DMS 273 treated with DMSO at 0.1 percent for 48 hours (cell line): ENCODE measurements at places on chromosomes 6 and 20.
A peak's percentile ranks its signal among the peaks of the same experiment; 100 is the strongest.

DNA sequence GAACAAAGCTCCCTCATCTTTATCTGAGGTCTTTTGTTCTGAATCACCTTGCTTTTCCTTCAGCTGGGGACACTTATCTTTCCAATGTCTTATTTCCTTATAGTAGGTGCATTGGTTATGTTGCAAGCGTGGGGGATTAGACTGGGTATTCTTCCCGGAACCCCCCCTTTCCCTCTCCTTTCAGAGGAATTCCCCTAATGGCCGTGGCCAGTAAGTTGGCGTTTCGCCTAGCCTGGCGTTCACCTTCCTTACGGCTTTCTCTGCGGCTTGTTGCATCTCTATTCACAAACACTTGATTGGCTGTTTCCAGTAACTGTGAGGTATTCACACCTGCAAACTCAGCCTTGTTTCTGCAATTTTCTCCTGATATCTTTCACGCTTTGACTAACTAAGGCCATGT, 32.8 kb upstream of the FABP7 start:
- DNase-seq, result no peak

DNA sequence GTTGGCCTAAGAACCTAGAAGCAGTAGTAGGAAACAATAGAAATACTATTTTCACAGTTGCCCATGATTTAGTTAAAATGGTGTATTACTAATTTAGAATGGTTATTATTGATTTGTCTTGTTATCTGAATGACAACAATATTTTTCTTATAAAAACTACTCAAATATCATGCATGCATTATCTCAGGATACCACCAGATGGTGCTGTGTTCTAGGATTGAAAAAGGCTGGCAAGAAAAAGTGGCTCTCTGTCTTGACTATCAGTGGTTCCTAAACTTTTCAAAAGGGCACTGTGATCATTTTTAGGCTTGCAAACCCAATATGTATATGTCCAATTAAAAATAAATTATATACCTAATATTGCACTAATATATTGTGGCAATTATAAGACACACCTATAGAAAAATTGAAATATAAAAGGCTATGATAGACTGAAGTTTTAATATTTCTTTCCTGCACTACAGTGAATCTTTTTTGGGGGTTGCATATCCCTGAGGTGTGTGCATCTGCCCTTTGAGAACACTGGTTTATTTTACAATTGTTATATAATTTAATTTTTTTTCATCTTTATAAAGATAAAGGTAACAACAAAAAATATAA, 131.7 kb upstream of the MLIP start:
- peak; percentile 37 for DNase-seq

GRCh38 chr6:39904946-39905639, 29.2 kb downstream of the MOCS1 start:
- no peak for DNase-seq

DNA sequence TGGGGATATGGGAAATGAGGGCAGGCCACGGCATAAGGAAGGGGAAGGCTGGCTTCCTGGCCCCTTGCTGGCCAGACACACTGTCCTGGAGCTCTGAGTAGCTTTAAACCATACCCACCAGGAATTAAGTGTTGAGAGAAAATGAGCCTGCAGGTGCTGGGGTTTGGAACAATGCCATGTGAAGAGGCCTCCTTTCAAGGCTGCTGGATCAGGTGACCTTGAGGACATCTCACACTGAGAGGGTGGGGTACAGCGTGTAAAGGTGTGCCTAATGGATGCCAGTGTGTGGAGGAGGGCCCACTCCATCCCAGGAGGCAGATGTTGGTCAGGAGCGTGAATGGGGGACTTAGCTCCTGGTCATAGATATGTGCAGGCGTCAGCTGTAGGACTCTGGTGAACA, 74.8 kb upstream of the MLN start:
- DNase-seq, result no peak

GRCh38 chr6:63795826-63796225, 160.2 kb downstream of the PHF3 start:
- DNase-seq, result no peak

GRCh38 chr6:69343851-69344250, 453.0 kb downstream of the LMBRD1 start:
- DNase-seq, result no peak

DNA sequence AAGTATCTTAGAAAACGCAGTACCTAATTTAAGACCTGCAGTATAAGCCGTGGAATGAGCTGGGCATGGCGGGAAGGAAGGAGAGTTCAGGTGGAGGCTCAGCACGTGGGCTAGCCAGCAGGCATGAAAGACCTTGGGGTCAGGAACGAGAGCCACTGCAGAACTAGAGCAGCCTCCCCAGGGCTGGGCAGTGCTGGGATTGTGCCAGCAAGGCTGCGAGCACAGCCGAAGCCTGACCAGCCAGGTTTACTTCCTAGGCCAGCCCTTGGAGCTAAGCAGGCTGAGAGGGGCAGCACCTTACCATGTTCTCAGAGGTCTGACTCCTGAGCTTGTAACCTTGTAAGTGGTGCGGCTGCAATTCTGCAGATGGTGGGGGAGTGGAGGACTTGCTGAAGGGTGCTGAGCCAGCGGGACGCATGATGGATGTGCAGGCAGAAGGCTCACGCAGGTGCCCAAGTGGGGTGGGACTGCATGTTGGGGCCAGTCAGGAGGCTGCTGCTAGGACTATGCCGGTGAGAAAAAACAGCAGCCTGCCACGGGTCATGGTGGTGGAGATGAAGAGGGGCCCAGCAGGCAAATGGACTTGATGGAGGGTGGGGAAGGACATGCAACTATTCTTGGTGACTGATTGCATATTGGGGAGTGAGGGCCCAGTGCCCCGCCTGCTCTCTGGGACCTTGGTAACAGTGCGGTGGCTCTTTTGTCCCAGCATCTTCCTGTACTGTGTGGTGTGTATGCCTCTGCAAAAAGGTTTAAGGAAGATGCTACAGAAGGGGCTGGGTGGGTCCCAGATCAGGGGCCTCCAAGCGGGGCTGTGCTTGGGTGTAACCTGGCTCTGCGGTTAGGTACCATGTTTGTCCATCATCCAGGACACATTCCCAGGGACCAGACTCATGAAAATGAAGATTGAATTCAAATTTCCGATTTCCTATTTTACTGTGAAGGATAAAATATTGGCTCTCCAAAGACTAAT, 37.6 kb upstream of the IRF4 start:
- DNase-seq, result no peak

GRCh38 chr6:92810913-92811312, 608.4 kb downstream of the EPHA7 start:
- DNase-seq, result no peak

- no peak for DNase-seq
Measured at GRCh38 chr6:9523462-9523861, 891.4 kb downstream of the TFAP2A start.

- no peak for DNase-seq
Measured at GRCh38 chr20:45911486-45912343, at the start of gene PLTP. TSS of gene PLTP (minus strand) at chr20:45912155. CDS start at chr20:45911452, 703 bp downstream.

- DNase-seq, result no peak
Measured at GRCh38 chr20:25317351-25318075, 69.6 kb downstream of the PYGB start.

GRCh38 chr6:12485226-12485764, 195.1 kb downstream of the EDN1 start:
- no peak for DNase-seq

- no peak for DNase-seq
Measured at GRCh38 chr6:20203561-20204511, 8.4 kb downstream of the MBOAT1 start.

GRCh38 chr6:74420221-74420620, 724.2 kb downstream of the CD109 start:
- no peak for DNase-seq

GRCh38 chr6:133894795-133895358, 6.0 kb downstream of the TCF21 start:
- DNase-seq, result no peak

GRCh38 chr6:1821513-1822183, 211.9 kb downstream of the FOXC1 start:
- no peak for DNase-seq

DNA sequence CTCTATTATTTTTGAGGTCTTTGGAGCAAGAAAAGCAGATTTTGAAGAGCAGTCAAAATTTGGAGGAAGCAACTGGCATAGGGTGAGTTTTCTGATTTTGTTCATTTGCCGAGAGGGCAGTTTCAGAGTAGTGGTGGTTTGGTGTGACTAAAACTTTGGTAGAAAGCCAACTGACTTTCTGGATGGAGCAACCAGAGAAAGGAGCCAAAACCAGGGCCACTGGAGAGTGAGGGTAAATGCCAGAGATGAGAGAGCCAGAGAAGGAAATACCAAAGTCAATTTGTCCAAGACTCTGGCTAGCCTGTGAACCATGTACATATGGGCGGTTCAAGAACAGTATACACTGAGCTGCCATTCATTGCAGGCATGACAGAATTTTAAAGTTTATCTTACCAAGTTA, 40.5 kb upstream of the ZBTB24 start:
- no peak for DNase-seq

DNA sequence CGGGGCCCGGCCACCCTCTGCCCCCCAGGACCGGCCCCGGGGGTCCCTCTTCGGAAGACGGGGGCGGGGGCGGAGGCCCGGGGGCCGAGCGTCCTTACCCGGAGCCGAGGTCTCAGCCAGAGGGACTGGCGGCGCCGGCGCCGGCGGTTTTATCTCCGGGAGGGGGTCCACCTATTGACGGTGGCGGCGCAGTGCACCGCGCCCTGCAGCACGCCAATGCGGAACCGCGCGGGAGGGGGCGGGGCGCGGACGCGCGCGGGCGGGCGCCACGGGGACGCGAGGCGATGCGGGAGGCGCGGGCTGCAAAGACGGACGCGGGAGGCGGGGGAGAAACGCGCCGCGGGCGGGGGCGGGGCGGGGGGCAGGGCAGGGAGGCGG, at the start of gene EEF1A2:
Gene EEF1A2, minus strand, starts transcription at position 124 of the 378 bp plus-strand sequence. CDS start 1,320 bp downstream, outside the sequence.
- DNase-seq, result no peak

- peak; percentile 59 for DNase-seq
Measured at GRCh38 chr20:50663095-50663821, 28.1 kb downstream of the RIPOR3 start.

GRCh38 chr6:159065759-159066329, 21.1 kb upstream of the TAGAP start:
- DNase-seq, result no peak

- DNase-seq, result no peak
Measured at GRCh38 chr6:76518443-76518842, 446.0 kb upstream of the IMPG1 start.

DNA sequence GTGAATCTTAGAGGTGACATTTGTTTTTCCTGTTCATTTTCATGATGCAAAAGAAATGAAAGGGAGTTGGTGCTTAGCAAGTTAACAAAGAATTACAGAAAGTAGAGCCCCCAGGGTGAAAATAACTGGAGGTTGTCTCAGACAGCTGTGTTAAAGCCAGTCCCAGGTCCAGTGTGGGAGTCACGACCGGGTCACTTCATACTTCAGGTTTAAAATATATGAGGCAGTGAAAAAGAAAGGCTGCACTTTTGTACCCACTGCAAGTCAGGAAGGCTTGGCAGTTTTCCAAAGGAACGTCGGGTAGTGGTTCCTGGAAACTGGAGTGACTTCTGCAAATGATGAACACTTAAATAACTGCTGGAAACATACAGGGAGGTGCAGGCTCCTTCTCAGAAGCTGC, 91.5 kb upstream of the THBS2 start:
- no peak for DNase-seq

DNA sequence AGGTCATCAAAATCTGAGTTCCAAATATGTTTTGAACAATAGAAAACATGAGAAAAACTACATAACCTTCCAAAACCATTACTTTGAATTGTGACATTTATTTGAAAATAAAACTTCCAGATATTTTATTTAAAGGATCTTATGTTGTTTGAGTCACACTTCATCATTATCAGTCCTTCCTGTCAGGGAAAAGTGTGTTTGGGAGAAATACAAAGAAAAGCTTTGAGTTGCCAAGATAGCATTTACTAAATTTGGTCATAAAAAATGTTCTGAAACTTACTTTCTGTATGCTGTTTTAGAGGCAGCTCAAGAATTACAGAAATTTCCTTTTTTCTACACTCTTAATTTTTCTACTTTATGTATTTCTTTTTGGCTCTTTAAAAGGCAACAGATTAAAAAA, 208.2 kb upstream of the RIN2 start:
- no peak for DNase-seq

DNA sequence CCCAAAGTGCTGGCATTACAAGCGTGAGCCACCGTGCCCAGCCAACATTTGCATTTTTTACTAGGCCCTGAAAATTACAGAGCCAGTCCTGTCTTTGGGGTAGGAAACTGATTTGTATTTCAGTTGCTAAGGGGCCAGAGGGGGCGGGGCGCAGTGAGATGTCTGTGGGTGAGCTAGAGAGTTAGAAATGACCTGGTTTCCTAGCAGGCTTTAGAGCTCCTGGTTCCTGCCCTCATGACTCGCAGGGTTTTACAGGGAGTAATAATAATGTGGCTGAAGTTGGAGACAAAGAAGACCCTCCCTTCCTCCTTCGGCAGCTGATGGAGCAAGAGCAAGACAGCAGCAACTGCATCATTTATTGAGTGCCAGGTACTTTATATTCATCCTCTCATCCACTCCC, 131.5 kb downstream of the TFAP2C start:
- no peak for DNase-seq

DNA sequence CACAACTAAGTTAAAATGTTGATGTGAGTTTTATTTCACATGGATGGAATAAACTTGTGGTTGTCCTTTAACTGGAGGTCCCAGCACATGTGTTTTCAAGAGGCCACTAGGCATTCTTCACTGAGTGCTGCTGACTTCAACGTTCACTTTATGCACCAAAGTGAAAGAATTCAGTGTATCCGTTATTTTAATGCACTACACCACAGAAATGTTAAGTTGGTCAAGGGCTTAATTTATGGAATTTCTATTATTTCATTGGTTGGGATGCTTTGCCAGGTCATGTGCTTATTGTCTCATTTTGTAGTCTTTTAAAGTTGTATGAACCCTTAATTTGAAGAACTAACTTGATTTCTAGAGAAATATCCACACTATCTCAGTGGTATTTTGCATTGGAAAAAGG, 106.4 kb downstream of the PPP1R14C start:
- DNase-seq, result no peak

DNA sequence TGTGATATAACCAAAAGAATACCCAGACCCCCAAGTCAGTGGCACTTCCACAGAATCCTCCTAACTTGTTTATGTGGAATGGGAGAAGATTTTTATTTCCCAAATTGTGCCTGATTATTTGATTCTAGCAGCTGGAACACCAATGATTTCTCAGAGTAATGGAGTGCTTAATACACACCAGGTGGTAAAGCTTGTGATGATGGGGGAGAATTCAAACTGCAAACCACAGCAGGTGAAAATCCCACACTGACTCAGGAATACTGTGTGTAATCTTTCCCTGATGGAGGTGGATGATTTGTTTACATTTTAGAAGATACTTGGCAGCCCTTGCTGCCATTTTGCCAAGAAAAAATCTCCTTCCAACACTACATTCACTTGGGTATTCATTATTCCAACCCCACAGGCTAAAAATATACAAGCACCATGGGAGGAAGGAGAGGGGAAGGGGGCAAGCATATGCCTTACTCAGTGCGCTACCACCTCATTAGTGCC, 212.7 kb upstream of the PLN start:
- no peak for DNase-seq

GRCh38 chr6:41785254-41785653, 2.2 kb upstream of the TOMM6 start:
- DNase-seq, result no peak

- DNase-seq, result no peak
Measured at GRCh38 chr6:5565971-5566370, 304.7 kb downstream of the FARS2 start.

- DNase-seq, result no peak
Measured at GRCh38 chr6:155412335-155412734, 43.3 kb downstream of the NOX3 start.

- no peak for DNase-seq
Measured at GRCh38 chr6:82415820-82416219, 52.2 kb downstream of the TPBG start.
